ENCODE measurements at places on chromosomes 6 and 20. TPM values are rescaled to one million over a fixed set of nuclear protein-coding genes. Genes with fewer than 3 reads are reported as not detected.

- no peaks in the 10 kb centered on the region for H3K36me3 ChIP-seq
- no peaks in the 10 kb centered on the region for H3K27me3 ChIP-seq
- H3K4me3 ChIP-seq: no peak overlapping the region
- no peaks in the 10 kb centered on the region for H3K4me1 ChIP-seq
- H3K27ac ChIP-seq: no peak overlapping the region
- no peak for DNase-seq
Observed at GRCh38 chr6:138824482-138825144, 28.7 kb downstream of the ECT2L start.

DNA sequence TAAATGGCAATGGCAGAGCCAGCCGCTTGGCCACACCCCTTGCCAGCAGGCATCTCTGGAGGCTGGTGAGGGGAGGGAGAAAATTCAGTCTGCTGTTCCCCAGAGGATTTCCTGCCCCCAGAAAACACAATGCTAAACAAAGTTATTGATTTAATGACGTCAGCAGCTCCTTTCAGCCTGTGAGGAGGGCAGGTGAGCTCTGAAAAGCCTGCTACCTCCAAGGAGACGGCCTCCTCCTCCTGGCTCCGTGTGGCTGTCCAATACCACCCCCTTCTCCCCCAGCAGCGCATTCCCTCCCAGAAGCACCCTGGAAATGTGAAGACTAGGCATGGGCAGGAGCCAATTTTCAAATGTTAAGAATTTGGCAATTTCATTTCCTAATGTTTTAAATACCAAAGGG, 393.1 kb downstream of the ZFAND3 start:
- H3K36me3 ChIP-seq: no peaks in the 10 kb centered on the region
- peak; percentile 47 for DNase-seq
- no peak overlapping the region for H3K4me3 ChIP-seq
- H3K4me1 ChIP-seq: peaks cover 40% of the 10 kb centered on the region
- H3K27me3 ChIP-seq: no peaks in the 10 kb centered on the region

GRCh38 chr20:21137078-21137477, 11.2 kb downstream of the KIZ start:
- H3K27me3 ChIP-seq: no peaks in the 10 kb centered on the region
- H3K27ac ChIP-seq: no peak overlapping the region
- H3K36me3 ChIP-seq: no peaks in the 10 kb centered on the region
- DNase-seq: no peak
- no peak overlapping the region for H3K4me3 ChIP-seq
- no peaks in the 10 kb centered on the region for H3K4me1 ChIP-seq

- DNase-seq: no peak
- H3K27me3 ChIP-seq: no peaks in the 10 kb centered on the region
- H3K4me1 ChIP-seq: peaks cover 4% of the 10 kb centered on the region
- H3K27ac ChIP-seq: no peak overlapping the region
- H3K4me3 ChIP-seq: no peak overlapping the region
Observed at GRCh38 chr20:8153281-8153908, 21.3 kb downstream of the PLCB1 start.

DNA sequence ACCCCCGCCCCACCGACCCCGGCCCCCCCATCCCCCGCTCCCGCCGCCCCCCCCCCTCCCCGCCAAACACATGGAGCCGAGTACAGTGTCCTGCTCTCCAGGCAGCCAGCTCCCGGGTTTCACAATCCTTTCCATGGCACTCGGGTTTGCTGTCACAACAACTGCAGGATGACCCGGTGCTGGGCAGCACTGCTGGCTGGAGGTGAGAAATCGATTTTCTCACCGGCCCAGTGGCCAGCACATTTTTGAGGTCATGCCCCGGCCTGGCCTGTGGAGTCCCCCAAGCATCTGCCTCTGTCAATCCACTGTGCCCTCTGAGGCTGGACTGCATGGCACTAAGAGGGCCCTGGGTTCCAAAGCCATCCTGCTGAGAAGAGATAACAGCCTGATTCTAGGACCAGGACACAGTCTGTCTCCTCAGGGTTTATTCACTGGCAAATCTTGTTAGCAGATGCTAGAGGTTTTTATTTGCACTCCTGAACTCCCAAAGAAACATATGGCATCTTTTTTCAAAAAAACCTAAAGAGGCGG, 129.5 kb downstream of the NFATC2 start:
- peaks cover 5% of the 10 kb centered on the region for H3K4me1 ChIP-seq
- no peak for DNase-seq
- H3K4me3 ChIP-seq: no peak overlapping the region

DNA sequence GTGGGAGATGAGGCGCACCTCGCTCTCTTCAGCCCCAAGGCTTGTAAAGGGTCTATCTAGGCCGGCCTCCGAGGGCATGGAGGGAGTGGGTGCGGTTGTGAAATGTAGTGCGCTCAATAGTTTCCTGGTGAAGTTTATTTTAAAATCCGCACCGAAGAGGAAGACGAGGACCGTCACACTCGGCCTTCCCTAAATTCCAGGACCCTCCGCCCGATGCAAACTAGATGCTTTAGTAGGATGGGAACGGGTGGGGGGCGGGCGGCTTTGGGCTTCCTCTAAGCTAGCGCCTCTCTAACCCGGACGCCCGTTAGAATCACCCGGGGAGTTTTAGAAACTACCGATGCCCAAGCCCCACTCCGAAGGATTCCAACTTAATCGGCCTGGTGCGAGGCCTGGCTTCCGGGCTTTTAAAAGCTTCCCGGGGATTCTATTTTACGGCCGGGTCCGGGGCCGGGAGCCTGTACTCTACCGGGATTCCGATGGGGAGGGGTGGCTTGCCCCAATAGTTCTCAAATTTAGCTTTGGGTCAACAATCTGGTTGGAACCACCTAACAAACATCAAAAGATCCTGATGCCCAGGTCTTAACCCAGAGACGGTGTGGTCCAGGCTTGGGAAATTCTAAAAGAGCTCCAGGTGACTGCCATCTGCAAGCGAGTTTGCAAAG, 548 bp upstream of the BCAS4 start:
- DNase-seq: peak; percentile 78
- no peaks in the 10 kb centered on the region for H3K36me3 ChIP-seq
- peaks cover 4% of the 10 kb centered on the region for H3K27me3 ChIP-seq
- peak overlapping the region; percentile 19 for H3K27ac ChIP-seq
- peak overlapping the region; percentile 93 for H3K4me3 ChIP-seq

DNA sequence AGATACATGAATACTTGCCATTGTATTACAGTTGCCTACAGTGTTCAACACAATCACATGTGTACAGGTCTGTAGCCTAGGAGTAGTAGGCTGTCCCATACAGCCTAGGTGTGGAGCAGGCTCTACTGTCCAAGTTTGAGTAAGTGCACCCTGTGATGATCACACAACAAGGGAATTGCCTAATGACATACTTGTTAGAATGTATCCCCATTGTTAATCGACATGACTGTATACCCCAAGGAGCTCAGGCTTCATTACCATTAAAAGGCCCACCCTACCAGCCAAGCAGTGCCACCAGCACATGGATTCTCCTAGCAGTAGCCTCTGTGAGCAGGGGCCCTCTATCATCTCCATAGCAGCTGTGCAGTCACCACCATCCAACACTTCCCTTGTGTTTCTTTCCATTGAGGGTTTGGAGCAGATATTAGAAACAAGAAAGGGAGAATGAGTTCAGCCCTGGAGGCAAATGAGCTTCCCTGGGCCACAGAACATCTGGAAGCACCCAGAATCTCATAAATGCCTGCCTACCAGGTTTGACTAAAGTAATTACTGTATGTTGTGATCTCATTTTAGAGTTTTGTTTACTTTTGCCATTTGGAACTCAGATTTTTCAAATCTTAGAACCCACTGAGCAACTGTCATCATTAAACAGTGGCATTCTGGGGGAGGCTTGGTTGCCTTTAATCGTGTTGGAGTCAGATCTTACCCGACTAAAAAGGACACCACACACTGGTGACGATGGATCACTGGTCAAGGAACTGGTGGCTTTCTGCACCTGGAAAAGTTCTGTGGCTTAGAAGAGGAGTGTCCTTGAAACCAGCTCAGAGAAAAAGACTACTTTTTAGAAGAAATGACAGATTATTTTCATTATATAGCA, 104.9 kb downstream of the TULP4 start:
- H3K36me3 ChIP-seq: peaks cover 3% of the 10 kb centered on the region
- H3K27me3 ChIP-seq: no peaks in the 10 kb centered on the region
- no peak for DNase-seq
- H3K27ac ChIP-seq: no peak overlapping the region

GRCh38 chr20:61113731-61114130, 138.3 kb upstream of the CDH4 start:
- no peaks in the 10 kb centered on the region for H3K36me3 ChIP-seq
- H3K27me3 ChIP-seq: peaks cover 6% of the 10 kb centered on the region
- H3K4me3 ChIP-seq: no peak overlapping the region
- H3K27ac ChIP-seq: no peak overlapping the region
- no peaks in the 10 kb centered on the region for H3K4me1 ChIP-seq

- no peak for DNase-seq
- peaks cover 12% of the 10 kb centered on the region for H3K27me3 ChIP-seq
- H3K4me3 ChIP-seq: no peak overlapping the region
- H3K27ac ChIP-seq: no peak overlapping the region
- peaks cover 43% of the 10 kb centered on the region for H3K4me1 ChIP-seq
Observed at GRCh38 chr20:61356196-61356595, 104.1 kb downstream of the CDH4 start.

DNA sequence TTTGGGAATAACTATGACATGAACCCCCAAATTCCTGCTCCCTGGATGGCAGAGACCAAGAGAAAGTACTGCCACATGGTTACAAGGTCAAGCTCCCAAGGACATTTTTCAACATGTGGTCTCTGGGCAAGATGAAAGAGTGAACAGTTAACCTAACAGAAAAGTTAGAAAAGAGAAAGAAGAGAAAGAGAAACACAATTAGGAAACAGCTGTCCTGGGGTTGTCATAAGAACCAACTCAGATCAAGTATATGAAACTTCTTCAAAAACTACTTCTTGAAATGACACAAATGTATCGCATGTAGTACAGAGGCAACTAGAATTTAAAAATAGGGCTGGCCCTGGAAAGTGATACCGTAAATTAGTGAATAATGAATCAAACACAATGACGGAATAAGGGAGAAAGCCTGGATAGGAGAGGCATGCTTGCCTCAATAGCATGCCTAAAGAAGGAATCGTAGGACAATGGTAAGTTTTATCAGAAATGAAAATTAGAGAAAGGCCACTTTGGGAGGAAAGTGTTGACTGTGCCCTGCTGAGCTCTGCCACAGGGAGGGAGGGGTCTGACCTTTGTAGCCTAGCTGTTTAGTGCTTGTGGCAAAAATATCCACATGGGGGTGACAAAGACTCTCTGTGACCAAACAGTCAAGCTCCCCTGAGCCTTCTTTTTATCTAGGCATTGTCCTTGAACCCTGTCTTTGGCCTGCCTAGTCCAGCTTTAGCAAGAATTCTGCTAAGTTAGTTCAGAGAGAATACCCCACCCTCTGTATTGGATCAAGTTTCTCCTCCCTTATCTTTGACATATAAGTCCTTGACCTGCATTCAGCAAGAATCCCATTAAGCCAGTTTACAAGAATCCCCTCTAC, 4.3 kb upstream of the DCBLD1 start:
- no peaks in the 10 kb centered on the region for H3K36me3 ChIP-seq
- H3K4me1 ChIP-seq: no peaks in the 10 kb centered on the region
- DNase-seq: peak; percentile 30
- no peak overlapping the region for H3K4me3 ChIP-seq
- H3K27ac ChIP-seq: no peak overlapping the region
- peaks cover 41% of the 10 kb centered on the region for H3K27me3 ChIP-seq

- DNase-seq: no peak
- H3K36me3 ChIP-seq: peaks cover 62% of the 10 kb centered on the region
- no peak overlapping the region for H3K4me3 ChIP-seq
- H3K27ac ChIP-seq: no peak overlapping the region
- H3K27me3 ChIP-seq: no peaks in the 10 kb centered on the region
Observed at GRCh38 chr20:35726842-35727711, 15.0 kb downstream of the RBM39 start.

GRCh38 chr20:1964659-1965405, 29.0 kb downstream of the PDYN start:
- peaks cover 19% of the 10 kb centered on the region for H3K27me3 ChIP-seq
- no peak overlapping the region for H3K27ac ChIP-seq
- peak overlapping the region; percentile 26 for H3K4me3 ChIP-seq
- DNase-seq: peak; percentile 58

DNA sequence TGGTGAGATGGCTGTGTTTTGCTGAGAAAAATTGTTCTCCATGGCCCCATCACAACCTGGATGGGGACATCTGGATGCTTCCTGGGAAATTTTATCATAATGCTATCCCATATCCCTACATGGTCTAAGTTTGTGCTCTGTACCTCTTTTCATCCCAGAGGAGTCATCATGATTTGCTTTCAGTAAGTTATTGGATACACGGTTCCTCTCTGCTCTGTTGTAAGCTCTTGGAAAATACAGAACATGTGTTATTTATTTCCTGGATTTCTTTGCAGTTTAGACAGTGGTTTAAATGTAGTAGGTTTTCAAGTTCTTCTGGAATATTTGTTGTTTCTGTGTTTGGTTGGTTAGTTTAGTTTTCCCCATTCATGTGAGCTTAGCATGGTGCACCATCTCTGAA, 129.2 kb upstream of the ECI2 start:
- no peak for DNase-seq
- H3K4me1 ChIP-seq: no peaks in the 10 kb centered on the region
- no peak overlapping the region for H3K4me3 ChIP-seq
- H3K27ac ChIP-seq: no peak overlapping the region
- no peaks in the 10 kb centered on the region for H3K36me3 ChIP-seq
- no peaks in the 10 kb centered on the region for H3K27me3 ChIP-seq

- peaks cover 24% of the 10 kb centered on the region for H3K4me1 ChIP-seq
- H3K36me3 ChIP-seq: no peaks in the 10 kb centered on the region
- no peak overlapping the region for H3K27ac ChIP-seq
- H3K27me3 ChIP-seq: no peaks in the 10 kb centered on the region
- no peak overlapping the region for H3K4me3 ChIP-seq
Observed at GRCh38 chr6:118319416-118319815, 228.7 kb upstream of the PLN start.

GRCh38 chr6:106199998-106200397, 113.9 kb downstream of the PRDM1 start:
- no peak overlapping the region for H3K4me3 ChIP-seq
- peaks cover 2% of the 10 kb centered on the region for H3K4me1 ChIP-seq
- H3K27ac ChIP-seq: no peak overlapping the region
- no peak for DNase-seq
- peaks cover 8% of the 10 kb centered on the region for H3K36me3 ChIP-seq

GRCh38 chr6:105769987-105770386, 316.1 kb upstream of the PRDM1 start:
- H3K4me1 ChIP-seq: no peaks in the 10 kb centered on the region
- H3K27ac ChIP-seq: no peak overlapping the region
- H3K4me3 ChIP-seq: no peak overlapping the region

GRCh38 chr6:106976270-106976669, 1.7 kb upstream of the CD24 start:
- no peak overlapping the region for H3K27ac ChIP-seq
- no peaks in the 10 kb centered on the region for H3K27me3 ChIP-seq
- H3K4me1 ChIP-seq: peaks cover 16% of the 10 kb centered on the region
- no peak for DNase-seq
- H3K4me3 ChIP-seq: peak overlapping the region; percentile 96
- H3K36me3 ChIP-seq: peaks cover 7% of the 10 kb centered on the region

GRCh38 chr6:146990284-146990683, 213.9 kb upstream of the STXBP5 start:
- H3K36me3 ChIP-seq: no peaks in the 10 kb centered on the region
- DNase-seq: no peak
- H3K27me3 ChIP-seq: no peaks in the 10 kb centered on the region
- H3K4me3 ChIP-seq: no peak overlapping the region
- no peak overlapping the region for H3K27ac ChIP-seq

Gene KCNK16
- total RNA-seq: not detected

Gene NFKBIL1
- total RNA-seq: 30.3 TPM

Gene COL11A2
- total RNA-seq: 0.49 TPM
